ENCODE measurements at places on chromosomes 7 and 10.

- no peak for DNase-seq
Measured at GRCh38 chr10:89236226-89236797, 15.3 kb downstream of the LIPA start.

- no peak for DNase-seq
Measured at GRCh38 chr7:33066771-33067170, 4.2 kb upstream of the NT5C3A start.

DNA sequence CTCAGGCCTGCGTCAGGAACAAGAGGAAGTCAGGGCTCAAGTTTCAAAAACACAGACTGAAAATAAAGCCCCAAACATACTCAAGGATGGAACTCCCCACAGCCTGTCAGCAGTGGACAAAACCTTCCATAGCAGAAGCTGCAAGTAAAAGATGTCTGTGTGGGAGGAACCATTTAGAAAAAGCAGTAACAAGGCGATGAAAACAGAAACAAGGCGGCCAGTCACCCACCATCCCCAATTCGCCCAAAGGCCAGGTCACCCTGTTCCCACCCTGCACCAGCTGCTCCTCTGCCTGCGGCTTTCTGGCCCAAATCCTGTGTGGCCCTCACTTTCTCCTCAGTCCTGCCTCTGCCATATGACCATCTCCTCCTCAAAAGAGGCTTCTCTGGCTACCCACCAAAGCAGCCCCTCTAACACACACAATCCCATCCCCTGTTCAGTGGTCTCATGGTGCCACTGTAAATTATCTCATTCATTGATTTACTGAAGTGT is 27.8 kb downstream of the KCNMA1 start:
- no peak for DNase-seq

DNA sequence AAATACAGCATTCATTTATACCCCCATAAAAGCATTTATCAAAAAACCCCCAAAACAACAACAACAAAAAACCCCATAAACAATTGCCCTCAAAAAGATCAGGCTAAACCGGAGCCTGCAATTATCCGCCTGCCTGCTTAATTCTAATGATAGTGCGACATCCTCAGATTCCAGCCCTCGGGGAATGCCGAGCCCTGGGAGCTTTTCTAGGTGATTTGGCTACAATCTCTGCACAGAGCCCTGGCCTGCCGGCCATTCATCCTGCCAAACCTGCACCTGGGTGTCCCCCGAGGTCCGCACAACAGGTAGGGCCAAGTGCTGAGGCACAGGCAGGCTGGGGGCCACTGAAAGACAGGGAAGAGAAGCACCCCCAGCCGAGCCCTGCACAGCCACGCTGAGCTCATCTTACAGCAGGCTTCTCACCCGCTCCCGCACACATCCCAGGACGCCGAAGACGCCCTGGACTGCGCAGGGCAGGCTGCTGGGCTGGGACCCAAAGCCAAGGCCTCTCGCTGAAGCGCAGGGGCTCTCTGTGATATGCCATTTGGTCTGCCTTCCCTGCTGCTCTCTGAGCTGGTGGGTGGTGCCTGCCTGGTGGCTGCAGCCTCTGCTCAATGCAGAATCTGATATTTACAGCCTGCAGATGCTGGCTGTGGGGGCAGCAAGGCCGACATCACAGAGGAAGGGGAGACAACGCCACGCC is 57.5 kb downstream of the CAMK2B start:
- DNase-seq: no peak

DNA sequence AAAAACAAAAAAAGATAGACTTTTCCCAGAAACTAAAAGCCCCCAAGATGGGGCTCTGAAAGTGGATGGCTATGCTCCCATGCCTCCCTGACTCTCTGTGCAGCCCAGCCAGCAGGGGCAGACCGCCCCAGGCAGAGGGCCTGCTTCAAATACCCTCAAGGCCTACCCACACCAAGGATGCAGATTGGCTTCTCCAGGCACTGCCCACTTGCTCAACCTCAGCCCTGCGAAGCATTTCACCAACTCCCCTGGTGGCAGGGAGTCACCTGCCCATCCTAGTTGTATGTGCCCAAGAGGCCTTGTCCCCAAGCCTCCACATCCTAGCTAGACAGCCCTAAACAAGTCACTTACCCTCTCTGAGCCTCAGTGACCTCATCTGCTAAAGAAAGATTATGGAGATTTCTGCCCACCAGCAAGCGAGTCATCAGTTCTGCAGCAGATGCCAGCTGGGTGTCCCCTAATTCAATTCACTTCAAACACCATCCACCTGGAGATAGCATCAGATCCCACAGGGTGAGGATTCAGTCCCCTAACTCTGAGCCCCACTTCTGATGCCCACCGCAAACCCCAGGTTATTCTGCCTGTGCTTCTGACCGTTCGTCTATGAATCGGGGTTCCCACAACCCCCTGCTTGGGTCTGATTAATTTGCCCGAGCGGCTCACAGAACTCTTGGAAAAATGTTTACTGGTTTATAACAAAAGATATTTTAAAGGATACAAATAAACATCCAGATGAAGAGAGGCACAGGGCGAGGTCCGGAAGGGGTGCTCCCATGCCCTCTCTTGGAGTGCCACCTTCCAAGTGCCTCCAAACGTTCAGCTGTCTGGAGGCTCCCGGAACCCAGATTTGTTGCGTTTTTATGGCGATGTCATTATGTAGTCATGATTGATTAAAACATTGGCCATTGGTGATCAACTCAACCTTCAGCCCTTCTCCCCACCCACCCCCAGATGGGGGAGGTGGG is 18.6 kb upstream of the ZMIZ1 start:
- DNase-seq: no peak

DNA sequence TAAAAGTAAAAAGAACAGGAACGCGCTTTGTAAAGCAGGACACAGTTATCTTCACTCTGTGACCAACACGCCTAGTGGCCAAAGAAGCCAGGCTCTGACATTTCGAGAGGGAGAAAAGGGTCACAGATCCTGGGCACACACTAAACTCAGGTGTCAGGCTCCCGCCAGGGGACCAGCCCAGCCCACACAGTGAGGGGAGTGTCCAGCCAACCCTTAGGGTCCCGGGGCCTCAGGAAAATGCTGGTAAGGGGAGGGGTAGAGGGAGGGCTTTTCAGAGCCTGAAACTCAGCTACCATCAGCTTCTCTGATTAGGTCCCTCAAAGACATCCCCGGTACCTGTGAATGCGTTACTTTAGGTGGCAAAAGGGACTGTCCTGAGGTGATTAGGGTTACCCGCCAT is 16.6 kb downstream of the ANXA11 start:
- no peak for DNase-seq

GRCh38 chr10:70590655-70591416 is 11.7 kb downstream of the PRF1 start:
- DNase-seq: no peak

- no peak for DNase-seq
Measured at GRCh38 chr10:1424648-1425047, 312.7 kb downstream of the ADARB2 start.

Data from CD4-positive, alpha-beta T cell treated with Interleukin-10 for 1 hour (primary cell).